ENCODE measurements at places on chromosomes 6 and 20.

DNA sequence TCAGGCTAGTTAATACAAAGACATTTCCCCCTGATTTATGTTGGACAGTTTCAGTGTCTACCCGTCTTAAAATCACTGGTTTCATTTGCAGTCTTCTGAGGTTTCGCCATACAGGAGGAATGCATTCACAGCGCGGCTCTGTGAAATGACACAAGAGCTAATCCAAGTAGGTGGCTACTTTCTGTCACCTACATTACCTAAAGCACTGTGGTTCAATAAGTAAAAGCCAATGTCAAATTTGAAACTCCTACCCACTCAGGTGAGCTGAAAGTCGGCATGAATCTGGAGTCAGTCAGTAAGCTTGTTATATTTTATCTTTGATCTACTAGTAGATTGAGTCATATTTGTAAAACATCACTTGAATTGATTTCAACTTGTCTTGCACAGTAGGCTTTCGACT, 370.8 kb downstream of the LAMA2 start:
- DNase-seq: no peak

DNA sequence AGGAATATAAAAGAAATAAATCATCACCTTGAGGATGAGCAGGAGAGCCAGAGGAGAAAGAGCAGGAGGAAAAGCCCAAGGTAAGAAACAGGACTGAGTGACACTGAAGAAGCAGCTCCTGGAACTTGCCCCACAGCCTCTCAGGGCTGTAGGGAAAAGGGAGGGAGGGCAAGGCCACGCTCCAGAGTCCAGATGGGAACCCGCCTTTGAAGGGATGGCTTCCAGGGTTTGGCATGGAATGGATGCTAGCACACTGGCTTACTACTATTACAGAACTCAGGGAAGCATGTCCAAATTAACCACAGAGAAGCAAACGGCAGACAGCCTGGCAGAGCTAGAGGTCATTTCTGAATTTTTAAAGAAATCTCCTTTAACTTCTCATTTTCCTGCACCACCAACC, 26.8 kb downstream of the RALGAPA2 start:
- DNase-seq: no peak

DNA sequence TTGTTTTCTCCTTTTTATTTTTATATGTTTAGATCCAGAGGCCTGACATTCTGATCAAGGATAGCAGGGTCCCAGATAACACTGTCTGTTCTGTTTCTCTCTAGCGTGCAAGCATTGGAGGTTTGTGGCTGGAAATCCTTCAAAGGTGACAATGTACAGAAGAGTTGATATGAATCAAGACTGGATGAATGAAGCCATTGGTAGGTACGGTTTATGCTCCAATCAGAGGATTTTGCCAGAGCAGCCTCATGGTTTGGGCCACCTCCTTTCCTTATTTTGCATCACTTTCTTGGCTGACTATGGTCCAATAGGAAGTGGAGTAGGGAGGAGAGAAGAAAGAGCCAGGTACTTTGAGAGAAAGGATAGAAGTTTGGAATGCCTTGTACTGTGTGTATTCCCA, 484.8 kb upstream of the JAG1 start:
- DNase-seq: no peak

GRCh38 chr20:48158014-48158413, 372.7 kb upstream of the SULF2 start:
- no peak for DNase-seq

DNA sequence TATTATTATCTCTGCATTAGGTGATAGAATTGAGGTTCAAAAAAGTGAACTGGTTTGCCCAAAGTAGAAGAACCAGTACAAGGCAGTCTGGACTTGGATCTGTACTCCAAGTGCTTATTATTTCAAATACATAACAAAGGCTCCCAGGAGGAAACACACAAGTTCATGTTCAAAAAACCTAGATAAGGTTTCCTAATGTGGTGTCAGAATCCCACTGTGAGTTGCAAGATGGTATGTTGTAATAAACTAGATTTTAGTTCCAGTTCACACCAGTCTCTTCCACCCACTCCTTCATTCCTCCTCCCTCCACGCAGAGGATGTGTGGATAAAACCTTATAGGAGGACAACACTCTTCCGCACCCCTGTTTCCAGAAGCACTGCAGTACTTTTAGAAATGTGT, 42.8 kb downstream of the KIAA0319 start:
- no peak for DNase-seq

DNA sequence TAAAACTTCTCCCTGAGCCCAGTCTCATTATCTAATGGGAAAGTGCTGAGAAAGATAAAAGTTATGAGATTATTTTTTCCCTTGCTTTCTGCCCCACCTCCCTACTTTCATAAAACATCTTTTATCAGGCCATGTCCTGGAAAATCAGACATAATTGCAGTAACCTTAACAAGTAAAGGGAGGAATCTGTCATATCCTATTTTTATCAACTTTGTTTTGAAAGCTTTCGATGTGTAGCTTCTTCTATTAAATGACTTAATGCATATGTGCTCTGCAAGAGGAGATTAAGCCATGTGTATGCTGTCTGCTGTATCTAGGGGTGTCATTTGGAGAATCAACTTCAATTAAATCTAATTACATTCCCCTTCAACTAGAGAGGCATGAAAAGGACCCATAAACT, 408.9 kb downstream of the CBLN4 start:
- DNase-seq: no peak

- DNase-seq: no peak
Measured at GRCh38 chr6:23566418-23566817, 559.6 kb upstream of the NRSN1 start.

- no peak for DNase-seq
Measured at GRCh38 chr6:169824021-169824420, 72.6 kb downstream of the ERMARD start.

DNA sequence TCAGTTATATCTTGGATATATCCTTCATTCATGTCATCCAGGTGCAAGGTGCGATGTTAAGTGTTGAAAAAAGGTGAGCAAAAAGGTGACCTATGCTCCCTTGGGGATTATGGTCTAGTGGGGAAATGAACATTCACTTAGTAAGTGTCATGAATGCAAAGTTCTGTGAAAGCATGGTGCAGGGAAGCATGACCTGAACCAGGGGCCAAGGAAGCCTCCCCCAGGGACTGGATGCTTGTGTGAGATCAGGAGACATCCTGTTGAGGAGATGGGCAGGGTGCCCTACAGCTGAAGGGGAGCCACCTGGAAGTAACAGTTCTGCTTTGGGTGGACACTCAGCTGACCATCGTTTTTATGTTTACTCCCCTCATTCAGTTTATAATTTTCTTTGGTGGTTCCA, 179.5 kb downstream of the SYNDIG1 start:
- DNase-seq: no peak

DNA sequence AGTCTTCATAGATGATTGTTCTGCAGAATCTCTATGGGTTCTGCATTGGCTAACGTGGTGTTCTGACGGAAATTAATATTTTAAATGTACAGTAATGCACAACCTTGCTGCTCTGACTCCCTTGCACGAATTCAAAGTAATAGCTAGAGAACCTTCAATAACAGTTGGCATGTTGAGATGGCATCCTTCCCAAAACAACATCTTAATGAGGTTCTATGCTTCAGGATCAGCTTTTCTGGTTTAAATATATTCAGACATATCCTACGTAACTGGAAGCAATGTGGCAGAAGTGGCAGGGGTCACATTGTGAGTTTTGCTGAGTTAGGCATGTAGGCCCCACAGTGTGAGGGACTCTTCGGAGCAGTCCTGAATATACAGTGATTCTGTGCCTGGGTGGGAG, 25.7 kb downstream of the DSE start:
- no peak for DNase-seq

GRCh38 chr20:44745122-44745597, 505 bp upstream of the KCNK15 start:
- DNase-seq: no peak

- DNase-seq: no peak
Measured at GRCh38 chr6:30882759-30883684, 1.3 kb upstream of the DDR1 start.

- no peak for DNase-seq
Measured at GRCh38 chr6:44219815-44220784, 3.3 kb upstream of the SLC29A1 start.

DNA sequence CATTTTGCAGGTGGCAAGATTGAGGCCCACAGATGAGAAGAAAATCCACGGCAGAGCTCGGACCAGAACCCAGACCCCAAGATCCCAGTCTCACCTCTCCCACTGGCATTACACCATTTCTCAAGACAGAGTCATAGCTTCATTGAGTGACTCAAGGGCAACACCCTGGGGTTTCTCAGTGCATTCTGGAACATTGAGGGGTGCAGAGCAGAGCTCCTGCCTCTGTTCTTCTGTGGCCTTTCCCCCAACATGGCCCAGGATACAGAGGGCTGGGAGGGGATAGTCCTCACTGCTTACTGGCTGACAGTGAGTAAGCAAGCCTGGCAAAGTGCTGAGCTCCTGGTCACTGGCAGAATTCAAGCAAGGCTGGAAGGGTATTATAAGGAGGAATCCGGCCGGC, 74.0 kb downstream of the MDGA1 start:
- DNase-seq: no peak

DNA sequence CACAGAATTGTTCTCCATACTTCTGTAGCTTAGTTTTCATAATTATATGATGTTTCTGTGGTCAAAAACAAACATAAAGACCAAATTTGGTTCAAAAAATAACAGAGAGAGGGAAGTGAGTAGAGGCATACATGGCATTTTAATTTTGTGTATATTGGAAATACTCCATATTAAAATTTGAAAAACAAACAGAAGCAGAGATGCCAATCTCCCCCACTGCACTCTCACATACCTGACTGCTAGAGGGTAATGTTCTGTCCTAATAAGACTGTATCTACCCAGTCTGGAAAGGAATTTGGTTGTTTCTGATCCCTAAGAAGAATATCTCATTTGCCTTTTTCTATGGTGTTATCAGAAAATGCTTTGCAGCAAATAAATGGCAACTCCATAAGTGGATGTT, 959.0 kb upstream of the FLRT3 start:
- DNase-seq: no peak

- no peak for DNase-seq
Measured at GRCh38 chr6:25395731-25396130, 116.6 kb downstream of the CARMIL1 start.

DNA sequence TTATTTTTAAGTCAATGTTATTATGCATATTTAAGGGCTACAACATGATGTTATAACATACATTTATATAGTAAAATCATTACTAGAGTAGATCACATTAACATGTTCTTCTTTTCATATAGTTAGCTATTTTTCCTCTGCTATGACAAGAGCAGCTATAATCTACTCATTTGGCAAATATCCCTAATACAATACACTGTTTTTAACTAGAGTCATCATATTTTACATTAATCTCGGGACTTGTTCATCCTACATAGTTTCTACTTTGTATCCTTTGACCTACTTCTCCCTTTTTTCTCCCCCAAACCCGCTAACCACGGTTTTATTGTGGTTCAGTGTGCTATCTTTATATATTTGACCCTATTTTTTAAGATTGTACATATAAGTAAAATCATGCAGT, 249.0 kb downstream of the EPM2A start:
- no peak for DNase-seq

DNA sequence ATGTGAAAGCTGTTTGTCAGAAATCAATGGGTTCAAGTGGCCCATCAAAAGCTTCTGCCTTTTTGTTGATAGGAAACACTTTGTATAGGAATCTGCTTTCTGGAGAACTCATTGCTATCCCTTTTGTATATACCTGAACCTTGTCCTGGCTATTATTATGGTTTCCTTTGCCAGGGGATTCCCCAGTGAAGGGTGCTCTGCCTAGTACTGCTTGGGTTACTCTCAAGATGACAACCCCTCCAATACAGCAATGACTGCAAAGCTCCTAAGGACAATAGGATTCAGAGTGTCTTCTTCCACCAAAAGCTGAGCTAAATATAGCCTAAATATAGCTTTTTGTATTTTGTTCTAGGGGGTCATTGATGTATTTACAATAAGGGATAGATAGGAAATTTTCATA, 54.0 kb upstream of the PTPRK start:
- no peak for DNase-seq

DNA sequence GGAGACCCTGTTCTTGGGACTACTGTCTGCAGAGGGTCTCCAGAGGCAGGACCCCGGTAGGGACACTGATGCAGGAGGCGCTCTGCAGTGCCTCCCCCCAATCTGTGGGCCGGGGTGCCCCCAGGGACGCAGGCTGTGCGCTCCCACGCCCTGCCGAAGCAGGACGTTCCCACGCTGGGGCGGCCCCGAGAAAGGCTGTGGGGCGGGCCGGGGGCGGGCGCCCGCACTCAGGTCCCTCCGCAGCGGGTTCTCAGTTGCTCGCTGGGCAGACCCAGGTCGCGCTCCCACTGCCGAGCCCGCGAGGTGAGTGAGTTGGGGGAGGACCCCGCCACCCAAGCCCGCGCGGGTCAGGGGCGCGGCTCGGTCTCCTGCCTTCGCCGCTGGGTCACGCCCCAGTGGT, at the start of gene COX4I2:
Gene COX4I2, plus strand, starts transcription at position 253 of the 400 bp plus-strand sequence. CDS start 1,106 bp downstream, outside the sequence.
- DNase-seq: no peak

DNA sequence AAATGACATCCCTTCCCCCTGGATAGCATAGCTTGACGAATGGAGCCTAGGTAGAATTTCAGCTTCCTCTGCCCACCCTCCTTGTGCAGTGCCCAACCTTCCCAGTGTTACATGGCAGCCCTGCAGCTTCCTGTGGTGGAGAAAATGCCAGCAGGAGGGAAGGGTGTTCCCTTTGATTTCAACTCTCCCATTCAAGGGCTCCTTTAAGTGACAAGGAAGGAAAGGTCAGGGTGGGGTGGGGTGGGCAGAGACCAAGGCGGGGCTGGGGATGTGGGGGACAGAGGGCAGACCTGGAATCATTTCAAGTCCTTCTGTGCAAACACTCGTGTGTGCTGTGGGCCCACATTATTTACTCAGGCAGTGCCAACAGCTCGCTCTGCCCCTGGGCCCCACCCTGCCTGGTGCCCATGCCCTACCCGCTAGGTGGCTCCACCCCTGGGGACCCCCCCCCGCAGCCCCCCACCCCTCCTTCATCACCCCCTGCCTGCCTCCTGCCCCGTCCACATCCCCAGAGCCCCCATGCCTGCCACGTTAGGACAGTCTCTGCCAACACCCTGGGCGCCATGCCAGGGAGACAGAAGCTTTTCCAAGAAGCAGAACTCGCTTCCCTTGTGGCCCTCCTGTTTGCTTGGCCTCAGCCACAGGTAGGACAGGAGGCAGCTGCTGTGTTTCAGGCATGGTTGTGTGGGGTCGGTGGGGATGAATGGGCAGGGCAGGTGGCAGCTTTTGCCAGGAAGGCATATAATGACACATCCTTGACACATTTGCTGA, 9.4 kb downstream of the SPDEF start:
- no peak for DNase-seq

- peak; percentile 2 for DNase-seq
Measured at GRCh38 chr6:12605888-12606345, 110.7 kb upstream of the PHACTR1 start.

- DNase-seq: no peak
Measured at GRCh38 chr6:12582421-12583110, 134.0 kb upstream of the PHACTR1 start.
